ENCODE measurements at places on chromosomes 3 and 15.

DNA sequence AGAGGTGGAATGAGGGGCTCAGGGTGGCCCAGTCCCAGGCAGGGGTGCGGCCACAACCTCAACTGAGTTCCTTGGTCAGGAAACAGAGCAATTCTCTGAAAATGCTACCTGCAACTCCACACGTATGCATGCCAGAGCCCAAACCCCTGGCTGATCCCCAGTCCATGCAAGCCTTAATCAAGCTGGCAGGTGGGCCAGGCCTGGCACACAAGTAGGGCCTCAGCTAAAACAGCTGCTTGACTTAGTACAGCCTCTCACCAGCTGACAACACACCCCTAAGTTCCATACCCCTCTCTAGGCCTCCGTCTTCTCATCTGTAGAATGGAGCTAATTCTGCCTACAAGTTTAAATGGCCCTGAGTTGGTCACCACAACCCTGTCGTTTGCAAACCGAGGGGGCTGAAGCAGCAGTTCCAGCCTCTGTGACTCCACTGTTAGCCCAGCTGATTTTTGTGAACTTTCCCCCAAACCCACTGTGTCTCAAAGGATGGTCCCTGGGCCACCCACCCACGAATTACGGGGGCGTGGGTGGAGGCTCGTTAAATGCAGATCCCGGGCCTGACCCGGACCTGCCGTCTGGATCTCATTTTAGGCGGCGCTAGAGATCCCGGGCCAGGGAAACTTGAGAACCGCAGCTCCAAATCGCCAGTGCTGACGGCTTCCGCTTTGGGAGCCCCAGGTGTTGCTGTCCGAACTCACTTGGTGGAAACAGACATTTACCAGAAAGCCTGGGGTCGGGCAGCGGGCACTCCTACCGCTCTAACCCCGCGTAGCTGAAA lies 927 bp downstream of the CHDH start:
- DNase-seq: no peak

DNA sequence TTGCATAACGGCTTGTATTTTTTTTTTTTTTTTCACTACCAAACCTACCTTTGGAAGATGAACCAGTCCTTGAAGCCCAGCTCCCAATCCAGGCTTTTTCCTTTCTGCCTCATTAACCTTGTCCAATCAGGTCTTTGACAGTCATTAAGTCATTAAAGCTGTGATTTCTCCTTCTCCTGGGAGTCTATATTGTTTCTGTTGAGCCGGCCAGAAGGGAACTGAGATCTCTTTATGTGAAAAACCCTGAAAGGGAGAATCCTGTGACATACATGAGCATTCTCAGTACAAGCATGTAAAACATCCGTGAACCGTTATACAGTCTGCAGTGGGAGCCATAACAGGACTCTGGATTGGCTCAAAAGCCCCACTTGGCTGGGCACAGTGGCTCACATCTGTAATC lies 40.0 kb downstream of the ZNF589 start:
- DNase-seq: no peak

- no peak for DNase-seq
Measured at GRCh38 chr3:153958635-153959595, 162.3 kb upstream of the ARHGEF26 start.

- DNase-seq: no peak
Measured at GRCh38 chr3:58288011-58288728, 17.9 kb upstream of the RPP14 start.

DNA sequence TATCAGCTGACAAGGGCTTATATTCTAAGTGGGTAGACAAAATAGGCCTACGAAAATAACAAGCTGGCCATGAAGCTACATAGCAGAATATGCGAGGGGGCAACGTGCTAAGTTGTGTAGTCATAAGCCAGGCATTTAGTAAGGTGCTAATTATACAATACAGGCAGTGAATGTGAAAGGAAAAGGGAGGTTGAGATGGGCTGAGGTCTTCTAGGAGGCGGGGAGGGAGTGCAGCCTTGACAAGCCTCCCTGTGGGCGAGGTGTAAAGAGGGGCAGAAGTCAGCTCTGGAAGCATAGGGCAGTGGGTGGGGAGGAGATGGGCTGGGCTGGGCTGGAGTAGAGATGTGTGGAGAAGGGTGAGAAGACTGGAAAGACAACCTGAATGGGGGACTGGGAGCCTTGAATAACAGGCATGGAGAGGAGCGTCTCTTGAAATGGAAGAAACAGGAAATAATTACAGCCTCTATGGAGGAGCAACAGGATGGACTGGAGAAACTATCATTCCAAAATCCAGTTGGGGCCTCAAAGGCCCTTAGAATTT lies 1.2 kb downstream of the TIGIT start:
- no peak for DNase-seq

- no peak for DNase-seq
Measured at GRCh38 chr15:52661909-52662308, 17.3 kb downstream of the ATOSA start.

- no peak for DNase-seq
Measured at GRCh38 chr15:35040339-35041255, 44.5 kb downstream of the NANOGP8 start.

- DNase-seq: no peak
Measured at GRCh38 chr3:128503751-128504532, 10.9 kb upstream of the GATA2 start.

DNA sequence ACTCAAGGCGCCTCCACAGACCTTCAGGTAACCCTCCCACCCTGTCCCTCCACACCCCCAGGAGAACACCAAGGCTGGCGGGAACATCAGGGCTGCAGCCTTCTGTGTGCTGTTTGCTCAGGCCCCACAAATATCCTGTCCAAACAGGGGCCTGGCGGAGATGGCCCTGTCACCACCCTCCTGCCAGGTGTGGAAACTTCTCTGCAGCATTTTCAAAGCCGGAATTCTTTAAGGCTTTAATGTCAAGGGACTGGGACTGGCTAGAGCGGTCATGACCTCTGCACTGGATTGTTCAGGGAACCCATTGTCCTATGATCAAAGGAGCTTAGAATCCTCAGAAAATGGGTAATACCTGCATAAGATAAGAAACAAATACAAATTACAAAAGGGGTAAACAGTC lies 46.6 kb downstream of the FBLN2 start:
- DNase-seq: no peak

- DNase-seq: no peak
Measured at GRCh38 chr3:144859161-144859560, 887.5 kb downstream of the DIPK2A start.

GRCh38 chr3:11204697-11205348 lies 50.5 kb downstream of the HRH1 start:
- DNase-seq: no peak

DNA sequence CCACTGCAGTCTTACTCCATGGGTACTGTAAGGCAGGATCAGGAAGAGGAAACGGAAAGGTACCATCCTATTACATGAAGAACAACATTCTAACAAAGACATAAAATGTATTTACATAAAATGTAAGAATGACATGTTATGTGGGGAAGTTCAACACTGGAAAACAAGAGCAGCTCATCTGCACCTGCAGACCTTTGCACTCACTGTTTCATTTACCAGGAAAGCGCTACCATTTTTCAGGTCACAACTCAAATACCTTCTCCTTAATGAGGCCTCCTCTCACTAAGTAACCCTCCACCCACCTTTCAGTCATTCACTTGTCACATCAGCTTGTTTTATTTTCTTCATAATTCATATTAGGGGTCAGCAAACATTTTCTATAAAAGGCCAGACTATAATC lies 2.6 kb downstream of the TMCC1 start:
- DNase-seq: no peak

DNA sequence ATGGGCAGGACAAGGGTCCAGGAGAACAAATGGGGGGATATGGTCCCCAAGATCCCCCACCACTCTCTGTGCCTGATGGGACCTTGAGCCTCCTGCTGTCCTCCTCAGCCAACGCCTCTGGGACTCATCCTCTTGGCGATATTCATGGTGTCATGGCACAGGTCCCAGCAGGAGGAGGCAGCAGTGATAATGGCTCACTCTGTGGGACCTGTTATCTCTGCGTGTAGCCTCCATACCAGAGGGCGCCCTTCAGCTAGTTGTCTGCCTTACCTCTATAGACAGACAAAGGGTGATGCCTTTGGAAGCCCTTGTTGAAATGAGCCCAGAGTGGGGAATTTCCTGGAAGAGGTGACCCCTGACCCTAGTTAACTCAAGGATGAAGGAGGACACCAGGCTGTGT lies 7.4 kb downstream of the ZBTB47 start:
- no peak for DNase-seq

GRCh38 chr3:52402101-52402521 lies 42.8 kb downstream of the SEMA3G start:
- no peak for DNase-seq

GRCh38 chr15:90402223-90402622 lies 14.2 kb downstream of the IQGAP1 start:
- DNase-seq: no peak

DNA sequence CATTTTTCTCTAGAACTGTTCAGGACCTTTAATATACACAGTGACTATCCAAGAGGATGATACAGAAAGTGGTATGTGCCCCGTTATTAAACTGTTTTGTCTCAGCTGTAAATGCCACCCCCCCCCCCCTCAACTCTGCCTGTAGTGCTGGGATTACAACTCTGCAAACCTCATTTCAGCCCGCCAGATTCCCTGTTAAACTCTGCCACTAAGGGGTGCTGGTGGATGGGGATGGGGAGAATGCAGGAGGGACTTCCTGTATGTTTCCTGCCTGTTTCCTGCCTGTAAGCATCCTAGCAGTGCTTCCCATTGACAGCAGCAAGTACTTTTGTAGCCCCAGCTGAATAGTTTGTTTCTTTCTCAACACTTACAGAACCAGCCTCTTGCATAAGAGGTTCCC lies 301.7 kb upstream of the RORA start:
- DNase-seq: no peak

DNA sequence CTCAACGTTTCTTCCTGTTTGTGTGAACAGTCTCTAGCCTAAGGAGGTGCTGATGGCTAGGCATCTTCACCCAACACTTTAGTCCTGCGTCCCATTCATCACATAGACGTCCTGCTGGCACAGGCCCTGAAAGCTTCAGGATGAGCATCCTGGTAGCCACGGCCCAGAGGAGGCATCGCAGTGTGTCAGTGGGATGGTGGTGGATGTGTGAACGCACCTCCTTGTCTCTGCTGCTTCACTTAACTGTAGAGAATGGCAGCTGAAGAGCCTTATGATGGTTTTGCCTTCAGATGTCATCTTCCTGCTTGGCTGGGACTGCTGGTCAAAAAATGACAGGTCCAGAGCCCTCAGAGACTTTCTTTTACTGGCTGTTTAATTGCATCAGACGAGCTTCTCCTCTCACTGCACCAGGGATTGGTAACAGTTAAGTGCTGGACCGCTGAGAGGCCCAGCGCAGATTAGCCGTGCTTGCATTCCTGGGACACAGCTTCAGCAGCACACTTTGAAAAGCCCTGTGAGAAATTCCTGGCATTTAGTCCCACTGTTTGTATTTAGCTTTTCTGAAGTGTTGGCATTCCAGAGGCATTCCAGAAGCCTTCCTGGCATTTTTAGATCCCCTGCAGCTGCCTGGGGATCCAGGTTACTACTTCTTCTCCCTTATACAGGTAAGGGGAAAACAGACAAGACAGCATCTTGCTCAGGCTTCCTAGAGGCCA lies 132.4 kb upstream of the PLXNA1 start:
- no peak for DNase-seq

DNA sequence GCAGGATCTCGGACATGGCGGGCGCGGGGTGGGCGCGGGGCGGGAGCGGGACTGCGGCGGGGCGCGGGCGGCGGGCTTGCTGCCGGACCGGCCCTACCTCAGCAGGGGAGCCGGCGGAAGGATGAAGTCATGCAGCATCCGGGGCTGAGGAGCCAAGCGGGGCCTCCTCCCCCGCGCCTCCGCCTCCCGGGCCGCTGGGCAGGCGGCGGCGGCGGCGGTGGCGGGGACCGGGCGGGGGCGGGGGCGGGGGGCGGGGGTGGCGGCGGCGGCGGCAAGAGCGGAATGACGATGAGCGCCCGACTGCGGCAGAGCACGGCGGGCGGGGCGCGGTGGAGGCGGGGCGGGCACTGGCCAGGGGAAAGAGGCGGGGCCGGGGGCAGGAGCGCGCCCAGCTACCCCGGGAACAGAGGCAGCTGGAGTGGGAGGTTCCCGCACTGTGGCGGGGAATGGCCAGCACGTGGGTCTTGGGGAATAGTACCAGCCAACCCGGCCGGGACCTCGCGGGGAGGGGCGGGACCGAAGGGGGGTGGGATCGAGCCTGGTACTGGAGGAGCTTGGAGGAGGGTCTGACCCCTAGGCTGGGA lies at the start of gene CAMK2N2:
TSS of gene CAMK2N2 (minus strand) at position 284 of the 584 bp plus-strand sequence. CDS start at position 16, 268 bp downstream.
- DNase-seq: peak; percentile 27

GRCh38 chr15:98866511-98866910 lies 141.1 kb downstream of the PGPEP1L start:
- DNase-seq: no peak

DNA sequence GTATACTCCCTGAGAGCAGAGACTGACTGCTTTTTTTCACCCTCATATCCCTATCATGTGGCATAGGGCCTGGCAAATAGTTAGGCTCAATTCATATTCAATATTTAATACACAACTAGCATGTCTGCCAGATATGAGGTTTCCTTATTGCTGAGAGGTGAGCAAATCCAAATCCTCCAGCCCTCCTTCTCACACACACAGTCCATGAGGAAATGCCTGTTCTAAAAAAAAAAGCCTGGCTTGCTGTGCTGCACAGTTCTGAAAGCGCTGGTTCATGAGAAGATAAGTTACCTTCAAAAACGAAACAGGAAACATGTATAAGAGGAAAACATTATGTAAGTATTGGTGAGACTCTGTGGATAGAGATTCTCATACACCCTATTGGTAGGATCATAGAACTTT lies 15.5 kb upstream of the ACAP2 start:
- no peak for DNase-seq

DNA sequence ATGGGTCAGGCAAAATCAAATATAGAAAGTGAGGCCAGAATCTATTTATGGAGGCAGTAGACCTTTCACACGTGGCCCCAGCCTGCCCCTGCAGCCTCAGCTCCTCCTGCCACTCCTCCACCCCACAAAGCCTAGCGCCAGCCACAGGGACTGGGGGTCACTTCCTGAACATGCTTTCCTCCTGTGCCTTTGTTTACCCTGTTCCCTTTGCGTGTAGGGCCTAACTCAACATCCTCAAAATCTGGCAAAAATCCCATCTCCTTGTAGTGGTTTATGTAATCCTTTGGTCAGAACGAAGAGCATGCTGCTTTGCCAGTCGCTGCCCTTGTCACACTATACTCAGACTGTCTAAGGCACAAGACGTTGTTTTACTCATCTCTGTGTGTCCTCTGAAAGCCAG lies 39.6 kb downstream of the KBTBD12 start:
- DNase-seq: no peak

- DNase-seq: no peak
Measured at GRCh38 chr3:181629029-181629428, 82.7 kb upstream of the SOX2 start.

- DNase-seq: no peak
Measured at GRCh38 chr3:112782491-112782890, 64.2 kb downstream of the CD200R1L start.

- DNase-seq: no peak
Measured at GRCh38 chr3:60555686-60556354, 695.4 kb downstream of the FHIT start.

DNA sequence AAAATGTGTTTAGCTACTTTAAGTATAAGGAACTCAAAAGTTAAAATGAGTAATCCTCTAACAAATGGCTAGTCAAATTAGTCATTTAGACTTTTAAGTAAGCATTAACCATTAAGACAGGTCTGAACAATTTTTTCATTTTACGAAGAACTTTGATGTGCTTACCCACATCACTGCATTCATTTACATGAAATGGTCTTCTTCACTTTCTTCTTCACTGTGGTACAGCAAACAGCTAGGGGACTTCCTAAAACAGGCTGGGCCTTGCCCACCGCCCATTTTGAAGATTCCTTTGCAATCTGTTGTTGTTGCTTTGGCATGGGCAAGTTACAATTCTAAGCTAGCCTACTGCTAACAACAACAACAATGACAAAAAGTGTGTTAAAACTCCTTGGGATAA lies 67.4 kb downstream of the CBLB start:
- no peak for DNase-seq

All from T-helper 17 cell (primary cell).